A549 treated with ZK216348 at 1 μM for 4 hours (cell line): ENCODE measurements at places on chromosomes 16 and 17. TPM values are rescaled to one million over a fixed set of nuclear protein-coding genes. Genes with fewer than 3 reads are reported as not detected.

The CARD14 gene
- 0.17 to 0.78 TPM (median 0.25 TPM) in 5 replicates for total RNA-seq

The ORC6 gene
- total RNA-seq: 42.4 to 48.6 TPM (median 45.3 TPM) in 5 replicates

The KIF19 gene
- not detected in 5 replicates for total RNA-seq

The STAT5A gene
- 4.4 to 7.2 TPM (median 5.7 TPM) in 5 replicates for total RNA-seq

The CCL3 gene
- not detected in 5 replicates for total RNA-seq

The RAB37 gene
- 1.0 to 2.1 TPM (median 1.3 TPM) in 5 replicates for total RNA-seq

The YPEL2 gene
- 1.2 to 3.7 TPM (median 2.8 TPM) in 5 replicates for total RNA-seq

The NOXO1 gene
- total RNA-seq: 0.24 to 0.63 TPM (median 0.34 TPM) in 4 of 5 replicates, not detected in the other

The PMFBP1 gene
- total RNA-seq: 0.07 to 0.28 TPM (median 0.25 TPM) in 3 of 5 replicates, not detected in the others

The PLXDC1 gene
- 0.11 to 0.38 TPM (median 0.21 TPM) in 5 replicates for total RNA-seq

The MYH13 gene
- total RNA-seq: not detected in 5 replicates

The SLC47A1 gene
- total RNA-seq: 21.0 to 24.5 TPM (median 22.7 TPM) in 5 replicates

The DHRS13 gene
- total RNA-seq: 3.9 to 6.9 TPM (median 6.5 TPM) in 5 replicates

The ANKRD13B gene
- 16.7 to 31.0 TPM (median 28.8 TPM) in 5 replicates for total RNA-seq

The ITGAL gene
- 0.15 to 0.32 TPM (median 0.20 TPM) in 3 of 5 replicates, not detected in the others for total RNA-seq

The C1QTNF1 gene
- total RNA-seq: 33.2 to 51.5 TPM (median 41.0 TPM) in 5 replicates

The PIK3R5 gene
- total RNA-seq: 0.04 to 0.09 TPM in 2 of 5 replicates, not detected in the others

The GPR139 gene
- not detected in 5 replicates for total RNA-seq

The KRT23 gene
- 0.08 to 0.31 TPM (median 0.18 TPM) in 3 of 5 replicates, not detected in the others for total RNA-seq

The OR3A2 gene
- not detected in 5 replicates for total RNA-seq

The BCL6B gene
- not detected in 5 replicates for total RNA-seq

The ARL5C gene
- total RNA-seq: not detected in 5 replicates

The TBC1D3D gene
- total RNA-seq: 0.08 TPM in 1 of 5 replicates, not detected in the others

The RUNDC3A gene
- total RNA-seq: 0.74 to 1.3 TPM (median 0.90 TPM) in 5 replicates

The ADAP2 gene
- total RNA-seq: 2.2 to 4.4 TPM (median 3.1 TPM) in 5 replicates

The KRTAP3-2 gene
- total RNA-seq: not detected in 5 replicates

The CALB2 gene
- 4.7 to 7.1 TPM (median 5.1 TPM) in 5 replicates for total RNA-seq

The NOMO2 gene
- 104 to 118 TPM (median 110 TPM) in 5 replicates for total RNA-seq

The NT5C3B gene
- 105 to 121 TPM (median 107 TPM) in 5 replicates for total RNA-seq

The SKAP1 gene
- 0.34 to 0.46 TPM in 2 of 5 replicates, not detected in the others for total RNA-seq

The MRPL45 gene
- total RNA-seq: 61.2 to 71.4 TPM (median 63.3 TPM) in 5 replicates

The VTN gene
- 16.2 to 21.8 TPM (median 18.5 TPM) in 5 replicates for total RNA-seq

The CFAP97D1 gene
- not detected in 5 replicates for total RNA-seq

The ALOX12B gene
- total RNA-seq: 1.1 to 2.3 TPM (median 1.6 TPM) in 5 replicates

The C17orf100 gene
- total RNA-seq: 1.6 to 3.1 TPM (median 2.9 TPM) in 5 replicates

The MT1G gene
- not detected in 5 replicates for total RNA-seq

The HNF1B gene
- 17.9 to 24.3 TPM (median 22.8 TPM) in 5 replicates for total RNA-seq

The SLC4A1 gene
- total RNA-seq: 0.12 TPM in 1 of 5 replicates, not detected in the others

The FBXO39 gene
- total RNA-seq: not detected in 5 replicates

The C1QL1 gene
- 13.1 to 36.0 TPM (median 31.1 TPM) in 5 replicates for total RNA-seq
